ENCODE measurements at places on chromosomes 7 and 10.

- DNase-seq = no peak
These were observed 323.4 kb downstream of the PARD3 start for GRCh38 chr10:34491678-34492077.

DNA sequence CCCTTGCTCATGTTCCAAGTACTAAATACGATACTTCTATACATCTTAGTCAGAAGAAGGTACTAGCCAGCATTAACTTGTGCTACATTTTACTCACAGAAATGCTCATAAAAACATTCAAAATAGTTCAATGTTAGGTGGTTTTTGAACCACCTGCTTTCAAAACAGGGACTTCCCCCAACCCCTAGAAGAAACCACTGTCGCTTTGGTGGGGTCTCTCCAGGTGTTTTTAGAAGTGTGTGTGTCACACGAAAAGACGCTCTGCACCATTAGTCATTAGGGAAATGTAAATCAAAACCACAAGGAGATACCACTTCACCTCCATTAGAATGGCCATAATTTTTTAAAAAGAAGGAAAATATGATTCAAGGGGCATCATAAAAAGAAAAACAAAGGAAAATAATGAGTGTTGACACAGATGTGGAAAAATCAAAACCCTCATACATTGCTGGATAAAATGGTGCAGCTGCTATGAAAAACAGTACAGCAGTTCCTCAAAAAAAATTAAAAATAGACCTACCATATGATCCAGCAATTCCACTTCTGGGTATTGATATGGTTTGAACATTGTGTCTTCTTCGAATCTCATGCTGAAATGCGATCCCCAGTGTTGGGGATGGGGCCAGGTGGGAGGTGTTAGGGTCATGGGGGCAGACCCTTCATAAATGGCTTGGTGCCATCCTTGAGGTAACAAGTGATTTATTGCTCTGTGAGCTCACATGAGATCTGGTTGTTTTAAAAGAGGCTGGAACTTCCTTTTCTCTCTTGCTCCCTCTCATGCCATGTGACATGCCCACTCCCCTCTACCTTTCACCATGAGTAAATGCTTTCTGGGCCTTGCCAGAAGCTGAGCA lies 74.2 kb downstream of the MALSU1 start:
- no peak for DNase-seq

DNA sequence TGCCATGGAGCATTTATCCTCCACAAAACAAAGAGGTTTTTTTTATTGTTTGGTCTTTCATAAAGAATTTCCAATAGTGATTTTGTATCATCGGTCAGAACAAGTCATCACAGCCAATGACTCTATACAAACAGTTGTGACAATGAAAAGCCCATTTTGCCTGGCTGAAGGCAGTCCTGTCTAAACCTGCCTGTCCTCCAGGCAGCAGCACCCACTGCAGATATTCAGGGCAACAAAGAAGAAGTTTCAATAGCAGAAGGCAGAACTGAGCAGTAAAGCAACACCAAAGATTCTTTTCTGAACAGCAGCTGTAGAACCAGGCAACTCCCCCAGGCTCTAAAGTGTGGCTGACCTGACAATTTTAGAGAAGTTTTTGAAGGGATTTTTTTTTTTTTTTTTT lies 169.4 kb downstream of the FGFR2 start:
- no peak for DNase-seq

GRCh38 chr7:108014747-108015682 lies 12.1 kb upstream of the LAMB1 start:
- no peak for DNase-seq

- no peak for DNase-seq
These were observed 34.0 kb upstream of the DNMBP start for GRCh38 chr10:100043796-100044195.

- no peak for DNase-seq
These were observed 130.2 kb downstream of the GPR37 start for GRCh38 chr7:124635416-124635815.

GRCh38 chr7:66668677-66669076 lies 40.0 kb downstream of the KCTD7 start:
- no peak for DNase-seq

DNA sequence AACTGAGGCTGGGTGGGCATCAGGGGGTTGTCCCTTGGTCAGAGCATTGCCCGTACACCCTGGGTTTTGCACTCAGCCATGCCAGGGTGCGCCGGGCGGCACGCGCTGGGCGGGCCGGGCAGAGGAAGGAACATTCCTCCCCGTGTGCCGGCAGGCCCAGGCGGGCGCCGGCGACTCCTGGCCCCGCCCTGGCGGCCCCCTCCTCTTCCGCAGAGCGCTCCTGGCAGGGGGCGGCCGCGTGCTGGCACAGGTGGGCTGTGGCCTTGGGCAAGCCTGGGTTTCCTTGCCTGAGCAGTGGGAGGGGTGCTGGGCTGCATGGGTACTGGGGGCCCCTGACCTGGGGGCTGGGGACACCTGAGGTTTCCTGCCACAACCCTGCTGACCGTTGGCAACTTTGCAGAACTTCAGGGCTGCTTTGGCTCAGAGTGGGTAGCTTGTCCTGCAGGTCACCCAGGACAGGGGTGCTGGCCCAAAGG lies 3.9 kb downstream of the LFNG start:
- DNase-seq = no peak

- peak; percentile 66 for DNase-seq
These were observed 2.6 kb upstream of the PCBD1 start for GRCh38 chr10:70890917-70891431.

DNA sequence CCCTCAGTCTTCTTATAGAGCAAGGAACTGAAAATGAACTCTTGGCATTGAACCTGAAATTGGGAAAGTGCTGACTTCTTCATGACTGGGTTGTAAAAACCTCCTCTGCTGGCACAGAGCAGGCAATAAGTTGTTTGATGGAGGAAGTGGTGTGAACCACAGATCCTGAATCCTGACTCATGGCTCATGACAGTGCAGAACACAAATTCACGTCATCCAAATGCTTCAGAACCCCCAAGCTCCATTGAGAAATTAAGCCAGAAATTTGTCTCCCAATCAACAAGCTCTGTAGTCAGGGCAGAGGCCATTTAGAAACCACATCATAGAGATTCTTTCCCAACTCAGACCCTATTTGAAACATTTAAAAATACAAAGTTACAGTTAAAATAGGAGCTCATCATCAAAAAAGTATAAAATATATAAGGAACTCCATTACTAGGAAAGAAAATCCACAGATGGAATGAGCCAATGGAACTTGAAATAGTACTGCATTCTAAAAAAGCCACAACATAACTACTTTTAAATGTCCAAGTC lies 10.3 kb upstream of the STK17A start:
- DNase-seq = no peak

DNA sequence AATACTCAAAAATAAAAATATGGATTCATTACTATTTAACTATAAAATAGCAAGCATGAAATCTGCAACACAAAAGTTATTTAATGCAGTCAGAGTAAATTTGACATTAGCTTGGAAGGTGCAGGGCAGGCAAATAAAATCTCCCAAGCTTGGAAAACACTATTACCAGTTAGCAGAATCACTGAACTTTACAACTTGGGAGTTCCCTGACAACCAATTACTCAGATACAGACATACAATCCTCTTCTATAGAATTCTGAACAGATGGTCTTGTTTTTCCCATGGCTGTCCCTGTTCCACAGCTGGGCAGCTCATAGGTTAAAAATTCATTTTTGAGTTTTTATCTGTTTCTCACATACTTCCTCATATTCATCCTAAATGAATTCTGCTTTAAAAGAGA lies 1002.6 kb downstream of the SORCS3 start:
- DNase-seq = no peak

GRCh38 chr10:81963606-81964005 lies 88.6 kb downstream of the NRG3 start:
- DNase-seq = no peak

GRCh38 chr10:28089467-28089866 lies 90.6 kb upstream of the ODAD2 start:
- no peak for DNase-seq

GRCh38 chr10:26573674-26574073 lies 123.8 kb upstream of the PDSS1 start:
- DNase-seq = no peak

DNA sequence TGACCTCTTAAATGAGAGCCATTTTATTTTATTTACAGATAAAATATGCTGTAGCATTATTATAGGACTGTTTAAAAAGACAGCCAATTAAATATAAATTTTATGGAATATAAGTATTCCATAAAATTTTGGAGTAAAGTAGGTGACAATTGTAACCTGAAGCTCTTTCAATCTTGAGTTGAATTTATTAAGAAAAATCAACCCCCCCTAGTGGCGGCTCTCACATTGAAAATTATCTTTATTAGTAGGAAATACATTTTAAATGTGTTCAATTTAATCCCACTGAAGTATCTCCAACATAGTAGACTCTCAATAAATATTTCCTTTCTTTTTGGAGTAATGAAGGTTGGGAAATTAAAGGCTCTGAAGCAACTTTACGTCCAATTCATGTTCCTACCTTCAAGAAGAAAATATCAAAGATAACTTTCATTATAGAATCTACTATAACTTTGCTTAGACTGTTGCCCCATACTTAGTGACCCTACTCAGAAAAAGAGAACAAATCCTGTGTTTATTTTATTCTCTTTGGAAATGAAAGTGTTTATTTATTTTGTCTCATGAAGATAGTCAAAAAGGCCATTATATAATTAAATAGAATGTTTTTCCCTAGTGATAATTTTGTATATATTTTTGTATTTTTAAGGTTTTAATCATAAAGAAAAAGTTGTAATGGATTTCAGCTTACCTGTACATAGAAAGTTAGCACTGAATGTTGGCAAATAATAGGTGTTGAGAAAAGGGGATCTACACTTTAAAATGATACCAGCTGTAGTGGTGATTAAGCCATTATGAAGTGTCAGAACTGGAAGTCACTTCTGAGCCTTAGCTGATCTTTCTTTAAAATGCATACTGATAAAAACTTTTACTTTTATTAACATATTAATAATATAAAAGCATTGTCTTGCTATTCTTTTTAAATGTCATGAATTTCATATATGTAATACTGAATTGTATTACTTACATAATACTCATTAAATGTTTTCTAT lies 3.3 kb downstream of the AHR start:
- DNase-seq = no peak

- DNase-seq = no peak
These were observed 343.0 kb upstream of the SEMA3D start for GRCh38 chr7:85529831-85530230.

DNA sequence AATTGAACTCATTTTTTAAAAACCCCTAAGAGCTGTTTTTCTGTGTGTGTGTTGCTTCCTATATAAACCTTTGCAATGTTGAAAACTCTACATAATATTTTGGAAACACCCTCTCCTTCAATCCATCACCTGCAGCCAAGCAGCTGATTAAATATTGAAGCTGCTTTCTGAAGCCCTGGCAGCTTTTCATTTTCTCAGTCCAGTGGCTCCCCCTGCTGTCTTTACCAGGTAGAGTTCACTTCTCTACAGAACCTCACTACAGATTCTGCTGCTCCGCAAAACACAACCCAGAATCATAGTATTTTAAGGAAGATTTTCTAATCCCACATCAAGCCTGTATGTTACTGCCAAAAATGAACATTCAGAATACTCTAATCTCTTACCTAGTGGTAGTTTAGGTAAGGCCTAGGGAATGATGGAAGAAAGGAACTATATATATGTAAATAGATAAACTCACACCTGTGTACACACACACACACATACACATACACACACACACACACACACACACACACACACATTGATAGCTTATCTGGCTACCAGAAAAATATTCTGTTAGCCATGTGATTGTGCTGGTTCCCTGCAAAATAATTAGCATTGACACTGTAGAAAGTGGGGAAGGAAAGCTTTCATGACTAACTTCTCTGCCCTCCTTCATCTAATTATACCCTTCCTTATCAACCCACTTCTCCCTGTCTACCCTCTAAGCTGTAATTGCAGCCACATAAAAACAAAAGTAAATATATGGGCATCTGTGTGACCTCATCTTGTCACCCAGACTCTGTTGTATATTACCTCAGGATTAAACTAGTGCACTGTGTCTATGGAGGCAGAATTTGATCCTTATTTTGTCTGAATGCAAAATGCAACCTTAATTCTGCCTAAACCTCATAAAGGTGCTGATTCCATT lies 229.5 kb upstream of the FZD1 start:
- peak; percentile 44 for DNase-seq

GRCh38 chr7:35623381-35623780 lies 71.6 kb downstream of the HERPUD2 start:
- no peak for DNase-seq

DNA sequence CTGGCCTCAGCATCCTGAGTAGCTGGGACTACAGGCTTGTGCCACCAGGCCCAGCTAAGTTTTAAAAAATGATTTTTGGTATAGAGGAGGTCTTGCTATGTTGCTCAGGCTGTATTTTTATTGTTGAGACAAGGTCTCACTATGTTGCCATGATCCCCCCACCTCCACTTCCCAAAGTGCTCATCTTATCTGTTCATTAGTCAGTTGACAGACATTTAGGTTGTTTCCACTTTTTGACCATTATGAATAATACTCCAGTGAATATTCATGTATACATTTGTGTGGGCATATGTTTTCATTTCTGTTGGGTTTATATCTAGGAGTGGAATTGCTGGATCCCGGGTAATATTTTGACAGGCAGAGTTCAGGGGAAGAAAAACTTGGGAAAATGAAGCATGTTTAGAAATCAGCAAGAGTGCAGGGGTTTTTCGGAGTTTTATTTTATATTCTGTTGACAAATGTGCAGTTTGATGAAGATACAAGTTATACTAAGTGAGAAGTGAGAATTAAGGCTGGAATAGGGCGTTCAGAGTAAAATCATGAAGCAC lies 2.7 kb upstream of the SCD start:
- DNase-seq = no peak

DNA sequence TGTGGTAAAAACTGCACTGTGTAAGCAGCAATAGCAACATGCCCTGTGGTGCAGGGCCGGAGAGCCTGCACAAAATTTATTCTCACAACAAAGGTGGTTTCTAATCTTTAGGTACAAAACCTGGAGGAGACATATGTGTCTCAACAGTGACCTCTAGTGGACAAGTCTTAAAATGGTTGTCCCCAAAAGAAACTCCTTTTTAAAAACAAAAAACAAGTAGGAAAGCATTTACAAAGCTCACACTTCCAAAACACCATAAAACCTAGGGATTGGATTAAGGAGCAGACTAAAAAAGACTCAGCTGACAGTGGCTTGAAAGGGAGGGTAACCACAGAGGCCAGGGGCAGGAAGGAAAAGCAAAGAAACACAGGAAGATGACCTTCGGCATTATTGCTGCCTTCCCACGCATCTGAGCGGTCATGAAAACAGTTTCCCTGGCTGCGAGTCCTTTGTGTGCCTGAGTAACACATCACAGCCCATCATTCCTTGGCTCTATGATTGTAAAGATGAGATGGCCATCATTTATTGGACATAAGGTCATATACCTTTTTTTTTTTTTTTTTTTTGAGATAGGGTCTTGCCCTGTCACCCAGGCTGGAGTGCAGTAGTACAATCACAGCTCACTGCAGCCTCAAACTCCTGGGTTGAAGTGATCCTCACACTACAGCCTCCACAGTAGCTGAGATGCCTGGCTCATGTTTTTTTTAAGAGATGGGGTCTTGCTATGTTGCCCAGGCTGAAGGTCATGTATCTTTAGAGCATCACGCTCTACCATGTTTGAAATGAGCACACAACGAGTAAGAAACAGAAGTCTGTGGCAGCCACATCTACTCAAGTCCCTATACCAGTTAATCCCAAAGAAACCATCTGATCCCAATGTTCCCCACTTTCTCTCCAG lies 39.5 kb downstream of the RSU1 start:
- no peak for DNase-seq

Data from posterior cingulate gyrus (tissue), 11 donors.